ENCODE measurements at places on chromosomes 7 and 10.

DNA sequence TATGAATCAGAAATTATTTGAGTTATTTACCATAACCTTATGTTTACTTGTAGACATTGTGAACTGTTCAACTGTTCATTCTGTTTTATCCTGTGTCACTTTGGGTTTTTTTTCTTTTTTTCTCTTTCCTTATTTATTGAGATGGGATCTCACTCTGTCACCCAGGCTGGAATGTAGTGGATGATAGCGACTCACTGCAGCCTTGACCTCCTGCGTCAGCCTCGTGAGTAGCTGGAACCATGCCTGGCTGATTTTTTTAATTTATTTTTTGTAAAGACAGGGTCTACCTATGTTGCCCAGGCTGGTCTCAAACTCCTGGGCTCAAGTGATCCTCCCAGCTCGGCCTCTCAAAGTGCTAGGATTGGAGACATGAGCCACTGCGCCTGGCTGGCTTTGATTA lies 97.1 kb downstream of the CSTF2T start:
- no peak for DNase-seq

DNA sequence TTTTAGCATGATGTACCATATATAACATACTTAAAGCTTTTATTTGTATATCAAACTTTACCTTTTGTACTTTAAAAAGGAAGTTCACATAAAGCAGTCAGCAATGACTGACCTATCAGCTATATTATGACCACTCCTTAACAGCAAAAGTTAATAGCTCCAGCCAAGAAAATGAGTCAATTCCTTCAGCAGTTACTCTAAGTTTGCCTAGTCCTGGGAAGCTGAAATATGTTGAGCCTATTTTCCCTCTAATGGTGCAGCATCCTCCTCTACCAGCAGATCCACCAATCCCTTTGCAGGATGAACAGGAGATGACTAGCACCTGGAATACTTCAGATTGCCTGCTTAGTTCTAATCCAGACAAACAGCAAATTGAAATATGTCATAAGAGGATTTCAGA lies 64.2 kb downstream of the CUL2 start:
- DNase-seq = no peak

DNA sequence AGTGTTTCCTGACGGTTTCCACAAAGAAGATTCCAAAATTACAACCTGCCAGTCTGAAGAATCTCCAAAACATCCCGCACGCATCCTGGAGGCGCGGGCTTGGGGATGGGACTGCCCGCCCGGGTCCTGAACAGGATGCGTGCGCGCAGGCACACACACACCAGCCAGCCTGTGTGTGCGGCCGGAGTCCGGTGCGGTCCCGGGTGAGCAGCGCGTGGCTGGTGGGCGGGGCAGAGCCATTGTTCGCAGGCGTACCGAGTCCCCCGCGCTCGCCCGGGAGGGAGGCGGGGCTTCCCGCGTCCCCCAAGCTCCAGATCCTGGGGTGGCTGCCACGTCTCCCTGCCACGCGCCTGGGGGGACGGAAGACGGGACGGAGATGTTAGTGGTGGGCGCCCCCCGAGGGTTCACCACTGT lies 675 bp upstream of the SCD start:
- peak; percentile 34 for DNase-seq

DNA sequence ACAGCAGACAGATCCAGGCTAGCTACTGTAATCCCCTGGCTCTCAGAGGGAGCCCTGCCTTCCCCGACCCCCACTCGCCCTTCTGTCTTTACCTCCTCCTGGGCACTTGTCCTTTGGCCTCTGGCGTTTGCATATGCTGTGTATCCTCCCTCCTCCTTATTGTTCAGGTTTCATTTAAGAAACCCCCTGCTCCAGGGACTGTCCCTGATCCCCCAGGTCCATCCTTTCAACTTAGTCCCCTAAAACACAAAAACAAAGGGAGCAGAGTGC lies 25.7 kb downstream of the GRID1 start:
- DNase-seq = no peak

GRCh38 chr10:127984945-127985344 lies 78.0 kb downstream of the PTPRE start:
- DNase-seq = no peak

- DNase-seq = no peak
These were observed 20.8 kb upstream of the NRP1 start for GRCh38 chr10:33355274-33355673.

GRCh38 chr7:22137026-22137425 lies 191.3 kb upstream of the CDCA7L start:
- no peak for DNase-seq

- no peak for DNase-seq
These were observed 79.7 kb downstream of the LHPP start for GRCh38 chr10:124541076-124541903.

GRCh38 chr7:95630702-95631458 lies 34.6 kb upstream of the PDK4 start:
- no peak for DNase-seq

- no peak for DNase-seq
These were observed 8.8 kb upstream of the CNPY1 start for GRCh38 chr7:155555116-155555695.

DNA sequence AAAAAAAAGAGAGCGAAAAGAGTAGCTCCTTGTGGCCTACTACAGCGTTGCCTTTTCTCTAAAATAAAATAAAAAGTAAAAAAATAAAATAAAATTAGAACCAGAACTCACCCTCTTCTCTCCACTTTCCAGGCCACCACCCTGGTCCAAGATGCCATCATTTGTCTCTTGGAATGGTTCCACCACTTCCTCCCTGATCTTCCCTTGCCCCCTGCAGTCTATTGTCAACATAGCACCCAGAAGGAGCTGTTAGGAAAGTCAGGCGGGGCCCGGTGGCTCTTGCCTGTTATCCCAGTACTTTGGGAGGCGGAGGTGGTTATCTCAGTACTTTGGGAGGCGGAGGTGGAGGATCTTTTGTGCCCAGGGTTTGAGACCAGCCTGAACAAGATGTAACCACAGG lies 7.6 kb upstream of the GRID2IP start:
- DNase-seq = no peak

DNA sequence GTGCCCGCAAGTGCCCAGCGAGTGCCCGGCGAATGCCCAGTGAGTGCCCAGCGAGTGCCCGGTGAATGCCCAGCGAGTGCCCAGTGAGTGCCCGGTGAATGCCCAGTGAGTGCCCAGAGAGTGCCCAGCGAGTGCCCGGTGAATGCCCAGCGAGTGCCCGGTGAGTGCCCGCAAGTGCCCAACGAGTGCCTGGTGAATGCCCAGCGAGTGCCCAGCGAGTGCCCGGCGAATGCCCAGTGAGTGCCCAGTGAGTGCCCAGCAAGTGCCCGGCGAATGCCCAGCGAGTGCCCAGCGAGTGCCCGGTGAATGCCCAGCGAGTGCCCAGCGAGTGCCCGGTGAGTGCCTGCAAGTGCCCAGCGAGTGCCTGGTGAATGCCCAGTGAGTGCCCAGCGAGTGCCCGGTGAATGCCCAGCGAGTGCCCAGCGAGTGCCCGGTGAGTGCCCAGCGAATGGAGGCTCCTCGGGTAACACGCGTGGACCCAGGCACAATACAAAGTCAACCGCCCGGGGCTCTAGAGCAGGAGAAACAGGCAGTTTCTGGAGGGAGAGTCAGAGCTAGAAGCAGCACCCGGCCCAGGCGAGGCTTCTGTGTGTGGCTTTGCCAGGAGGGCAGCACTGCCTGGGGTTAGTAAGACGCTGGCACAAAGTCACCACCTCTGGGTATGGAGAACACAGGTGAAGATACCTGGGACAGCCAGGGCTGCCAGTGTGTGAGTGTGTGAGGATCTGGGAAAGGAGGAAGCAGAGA lies 38.2 kb upstream of the CFAP46 start:
- no peak for DNase-seq

DNA sequence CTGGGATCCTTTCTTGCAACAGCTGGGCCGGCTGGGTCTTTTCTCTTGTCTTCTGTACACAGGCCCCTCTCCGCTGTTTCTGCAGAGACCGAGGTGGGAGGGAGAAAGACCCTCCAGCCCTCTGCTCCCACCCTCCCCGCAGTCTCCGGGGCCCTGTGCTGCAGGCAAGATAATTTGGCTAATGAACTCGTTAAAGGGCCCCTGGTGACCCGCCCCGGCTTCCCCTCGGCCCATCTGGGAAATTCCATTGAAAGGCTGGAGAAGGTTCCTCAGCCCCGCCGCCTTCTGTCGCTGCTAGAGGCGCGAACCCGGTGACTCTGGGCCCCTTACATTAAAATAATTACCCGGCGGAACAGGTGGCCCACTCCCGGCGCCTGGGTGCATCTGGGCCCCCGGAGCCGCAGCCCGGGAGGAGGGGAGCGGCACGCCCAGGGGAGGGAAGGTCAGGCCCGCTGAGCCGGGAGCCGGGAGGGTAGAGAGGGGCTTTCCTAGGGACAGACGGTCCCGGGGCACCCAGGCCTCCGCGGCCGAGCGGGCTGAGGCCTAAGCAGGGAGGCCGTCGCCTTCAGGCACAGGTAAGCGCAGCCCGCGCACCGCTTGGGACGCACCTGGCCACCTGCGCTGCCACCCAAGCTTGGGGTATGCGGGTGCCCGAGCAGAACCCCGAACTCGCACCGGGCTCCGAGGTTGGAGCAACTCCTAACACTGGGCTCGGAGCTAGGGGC lies 7.3 kb upstream of the MNX1 start:
- no peak for DNase-seq

- no peak for DNase-seq
These were observed 24.5 kb upstream of the SLC26A3 start for GRCh38 chr7:107827501-107827900.

DNA sequence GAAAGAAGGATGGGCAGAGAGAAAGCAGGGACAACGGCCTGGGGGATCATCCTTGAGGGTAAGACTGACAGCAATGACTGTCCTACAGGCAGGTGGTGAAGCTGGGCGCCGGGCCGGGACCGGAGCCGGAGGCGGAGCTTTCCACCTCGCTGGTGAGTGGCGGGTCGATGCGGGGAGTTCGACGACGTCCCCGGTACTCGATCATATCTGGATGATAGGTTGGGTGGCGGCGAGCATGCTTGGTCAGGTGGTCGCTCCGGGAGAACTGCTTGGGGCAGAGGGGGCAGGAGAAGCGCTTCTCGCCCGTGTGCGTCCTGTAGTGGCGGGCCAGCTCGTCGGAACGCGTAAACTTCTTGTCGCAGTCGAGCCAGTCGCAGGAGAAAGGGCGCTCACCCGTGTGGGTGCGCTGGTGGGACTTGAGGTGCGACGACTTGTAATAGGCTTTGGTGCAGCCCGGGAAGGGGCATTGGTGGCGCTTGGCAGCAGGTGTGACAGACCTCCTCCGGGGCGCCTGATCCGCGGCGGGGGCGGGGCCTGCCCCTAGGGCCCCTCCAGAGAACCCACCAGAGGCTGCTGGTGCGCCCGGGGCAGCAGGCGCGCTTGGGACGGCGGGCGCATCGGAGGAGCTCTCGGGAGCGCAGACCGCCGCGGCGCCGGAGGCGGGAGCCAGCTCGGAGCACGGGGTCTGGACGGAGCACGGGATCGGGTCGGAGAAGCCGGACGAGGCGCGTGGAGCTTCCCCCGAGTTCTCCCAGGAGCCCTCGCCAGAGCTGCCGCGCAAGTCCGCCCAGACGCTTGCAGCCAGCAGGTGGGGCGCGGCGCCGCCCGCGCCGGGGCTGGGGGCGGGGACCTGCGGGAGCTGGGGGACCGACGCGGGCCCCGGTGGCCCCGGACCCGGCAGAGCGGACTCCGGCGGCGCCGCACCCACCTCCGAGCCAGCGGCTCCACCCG lies 752 bp downstream of the KLF14 start:
- DNase-seq = peak; percentile 8

GRCh38 chr10:24825551-24825950 lies 101.9 kb upstream of the ARHGAP21 start:
- DNase-seq = no peak

DNA sequence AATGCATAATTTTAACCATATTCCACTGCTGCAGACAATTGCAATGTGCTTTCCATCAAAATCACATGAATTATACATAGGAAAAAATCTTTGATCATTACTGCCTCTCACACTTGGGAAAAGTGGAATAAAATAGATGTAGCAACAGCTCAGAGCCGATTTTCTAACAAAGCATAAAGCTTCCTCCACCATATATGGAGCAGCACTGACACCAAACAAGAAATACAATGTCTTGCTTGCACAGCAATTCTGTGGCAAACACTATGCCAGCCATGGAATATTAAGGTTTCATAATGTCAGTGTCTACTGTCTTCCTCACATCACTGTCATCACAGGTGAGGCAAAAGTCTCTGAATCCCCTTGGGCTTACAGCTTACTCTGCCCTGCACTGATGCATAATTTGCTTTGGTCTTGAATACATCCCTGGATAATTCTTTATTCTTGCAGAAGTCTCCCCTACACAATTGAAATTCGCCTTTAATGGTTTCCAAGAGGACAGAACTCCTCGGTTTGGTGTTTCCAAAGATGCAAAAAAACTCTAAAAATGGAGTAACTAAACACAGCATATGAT lies 198.5 kb downstream of the CACNA2D1 start:
- no peak for DNase-seq

DNA sequence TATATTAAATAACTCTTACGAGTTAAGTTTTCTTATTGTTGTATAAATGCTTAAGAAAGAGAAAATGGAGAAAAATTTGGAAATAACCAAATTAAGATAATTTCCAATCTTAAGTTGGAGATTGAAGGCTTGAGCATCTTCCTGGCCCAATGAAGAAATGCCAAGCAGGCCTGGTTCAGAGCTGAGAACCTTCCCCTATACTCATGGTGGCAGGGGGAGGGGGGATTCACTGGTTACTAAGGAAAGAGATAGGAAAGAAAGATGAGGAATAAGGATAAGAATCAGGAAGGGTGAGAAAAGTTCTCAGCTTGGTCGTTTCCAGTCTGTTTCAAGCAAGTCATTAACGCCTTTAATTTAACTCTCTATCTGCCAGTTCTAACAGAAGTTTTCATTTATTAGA lies 166.2 kb downstream of the AVL9 start:
- no peak for DNase-seq

GRCh38 chr7:43700059-43700501 lies 29.2 kb downstream of the COA1 start:
- DNase-seq = no peak

- DNase-seq = no peak
These were observed 41.8 kb upstream of the TMEM213 start for GRCh38 chr7:138755842-138756590.

DNA sequence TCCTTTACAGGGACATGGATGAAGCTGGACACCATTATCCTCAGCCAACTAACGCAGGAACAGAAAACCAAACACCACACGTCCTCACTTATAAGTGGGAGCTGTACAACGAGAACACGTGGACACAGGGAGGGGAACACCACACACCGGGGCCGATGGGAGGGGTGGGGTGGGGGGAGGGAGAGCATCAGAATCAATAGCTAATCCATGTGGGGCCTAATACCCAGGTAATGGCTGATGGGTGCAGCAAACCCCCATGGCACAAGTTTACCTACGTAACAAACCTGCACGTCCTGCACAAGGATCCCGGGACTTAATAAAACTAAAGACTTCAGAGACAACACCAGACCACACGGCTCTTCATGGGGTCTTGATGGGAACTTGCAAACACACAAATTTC lies 82.2 kb upstream of the DIP2C start:
- no peak for DNase-seq
